NCI-H1930 (cell line): ENCODE measurements at places on chromosomes 13 and 19.

DNA sequence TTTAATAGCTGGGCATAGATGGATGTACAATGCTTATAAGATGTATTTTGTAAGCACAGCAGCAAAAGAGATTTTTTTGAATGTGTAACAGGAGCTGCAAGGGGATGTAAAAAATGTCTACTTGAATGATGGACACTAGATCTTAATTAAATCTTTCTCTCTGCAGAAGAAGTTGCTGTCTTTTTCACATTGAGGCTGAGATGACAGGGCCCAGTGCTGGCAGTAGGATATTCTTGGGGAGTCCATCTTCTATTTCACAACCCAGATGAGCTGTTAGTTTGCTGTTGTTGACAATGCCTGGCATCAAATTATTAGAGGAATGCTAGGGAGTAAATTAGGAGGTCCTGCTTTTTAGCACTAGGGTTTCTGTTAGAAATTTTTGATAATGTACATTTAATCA is 698.7 kb downstream of the SLITRK5 start:
- DNase-seq, result no peak

DNA sequence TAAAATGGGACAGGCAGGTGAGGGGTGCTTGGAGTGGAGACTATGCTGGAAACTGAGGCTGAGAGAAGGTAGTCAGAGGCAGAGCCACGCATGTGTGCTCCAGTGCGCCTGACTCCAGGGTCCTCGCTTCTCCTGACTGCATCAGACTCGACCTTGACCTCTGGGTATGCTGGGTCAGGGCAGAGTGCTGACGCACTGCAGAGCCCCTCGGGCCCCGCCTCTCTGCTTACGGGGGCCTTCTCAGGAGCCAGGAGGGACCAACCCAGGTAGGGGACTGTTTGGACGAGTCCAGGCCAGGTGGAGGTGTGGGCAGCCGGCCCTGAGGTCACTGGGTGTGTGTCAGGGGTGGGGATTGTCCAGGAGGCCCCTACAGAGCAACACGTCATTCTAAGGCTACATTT is 22.9 kb upstream of the SLC7A10 start:
- DNase-seq, result no peak

- no peak for DNase-seq
These were observed 67.3 kb downstream of the ERICH6B start for GRCh38 chr13:45548281-45548680.

DNA sequence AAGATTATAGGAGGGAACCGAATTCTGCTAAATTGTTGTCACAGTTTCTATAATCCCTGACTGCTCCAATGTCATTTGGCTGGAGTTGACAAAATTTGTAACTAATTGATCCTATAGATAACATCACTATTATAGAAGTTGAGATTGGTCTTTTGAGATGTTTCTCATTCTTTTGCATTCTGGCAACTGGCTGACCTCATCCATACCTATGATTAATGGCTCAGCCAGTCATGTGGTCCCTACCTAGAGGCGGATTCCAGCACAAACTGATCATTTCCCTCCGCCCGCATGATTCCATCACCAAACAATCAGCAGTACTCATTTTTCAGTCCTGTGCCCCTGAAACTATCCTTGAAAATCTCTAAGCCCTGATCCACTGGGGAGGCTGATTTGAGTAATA is 4.2 kb downstream of the PSG2 start:
- DNase-seq, result no peak

DNA sequence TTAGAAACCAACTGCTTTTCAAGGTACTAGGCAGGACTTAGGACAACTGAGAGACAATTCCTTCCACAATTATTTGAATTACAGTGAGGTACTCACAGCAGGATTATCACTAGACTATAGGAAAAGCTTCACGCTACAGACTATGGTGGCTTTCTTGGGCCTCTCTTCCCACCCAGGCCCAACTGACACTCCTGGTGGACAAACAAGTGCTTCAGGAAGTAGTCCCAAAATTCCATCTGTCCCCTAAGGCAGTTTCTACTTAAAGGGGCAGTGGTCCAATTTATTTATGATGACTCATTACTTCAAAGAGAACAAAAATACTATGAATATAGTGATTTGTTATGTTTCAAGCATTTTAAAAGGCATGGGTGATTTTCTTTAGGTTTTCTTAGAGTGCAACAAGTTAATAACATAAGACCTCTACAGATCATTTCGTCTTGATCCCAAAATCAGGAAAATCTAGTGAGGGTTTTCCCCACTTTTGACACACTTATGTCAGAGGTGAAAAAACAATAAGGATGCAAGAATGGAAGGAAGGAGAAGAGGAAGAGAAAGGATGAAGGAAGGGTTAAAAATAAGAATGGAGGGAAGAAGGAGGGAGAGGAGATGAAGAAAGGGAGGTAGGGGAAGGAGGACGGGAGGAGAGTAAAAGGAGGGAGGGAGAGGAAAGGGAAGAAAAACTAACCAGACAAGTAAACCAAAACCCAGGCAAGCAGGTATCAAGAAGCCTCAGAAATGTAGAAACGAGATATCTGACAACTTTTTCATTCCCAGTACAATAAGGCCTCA is 100.7 kb downstream of the SERP2 start:
- DNase-seq, result no peak

- DNase-seq, result no peak
These were observed 6.2 kb downstream of the GAS6 start for GRCh38 chr13:113857531-113858195.

DNA sequence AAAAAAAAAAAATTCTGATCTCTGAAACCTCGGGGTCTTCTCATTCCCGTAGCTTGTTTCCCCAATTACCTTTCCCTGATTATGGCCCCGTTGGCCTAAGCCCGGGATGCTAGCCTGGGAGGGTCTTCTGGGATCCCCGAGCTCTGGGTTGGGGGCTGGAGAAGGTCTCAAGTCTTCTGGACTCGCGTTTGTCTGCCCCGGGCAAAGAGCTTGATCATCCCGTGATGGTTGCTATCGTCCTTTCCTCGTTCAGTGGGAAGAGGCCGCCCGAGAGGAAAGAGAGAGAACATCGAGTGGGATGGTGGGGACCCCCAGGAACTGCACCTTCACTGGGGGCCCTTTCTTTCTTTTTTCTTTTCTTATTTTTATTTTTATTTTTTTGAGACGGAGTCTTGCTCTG is 2.4 kb downstream of the GNA15 start:
- no peak for DNase-seq

GRCh38 chr19:6710273-6711077 is 10.0 kb downstream of the C3 start:
- peak; percentile 59 for DNase-seq

- DNase-seq, result no peak
These were observed 880.4 kb downstream of the EFNB2 start for GRCh38 chr13:105655046-105655445.
